ENCODE measurements at places on chromosomes 2 and 18.

DNA sequence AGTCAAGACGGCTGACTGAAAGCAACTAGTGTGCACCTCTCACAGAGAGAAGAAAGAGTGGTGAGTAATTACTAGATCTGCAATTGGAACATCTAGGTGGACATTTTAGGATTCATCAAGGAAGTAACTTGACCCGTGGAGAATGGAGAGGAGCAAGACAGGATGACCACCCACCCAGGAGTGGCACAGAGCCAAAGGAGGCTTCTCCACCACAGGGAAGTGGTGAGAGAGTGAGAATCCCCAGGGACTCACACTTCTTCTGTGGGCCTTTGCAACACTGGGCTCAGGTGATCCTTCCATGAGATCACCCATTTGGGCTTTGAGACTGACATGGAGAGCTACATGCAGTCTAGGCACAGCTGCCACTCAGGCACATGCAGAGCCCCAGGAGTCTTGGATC, 132.8 kb upstream of the GALNT5 start:
- DNase-seq: no peak

DNA sequence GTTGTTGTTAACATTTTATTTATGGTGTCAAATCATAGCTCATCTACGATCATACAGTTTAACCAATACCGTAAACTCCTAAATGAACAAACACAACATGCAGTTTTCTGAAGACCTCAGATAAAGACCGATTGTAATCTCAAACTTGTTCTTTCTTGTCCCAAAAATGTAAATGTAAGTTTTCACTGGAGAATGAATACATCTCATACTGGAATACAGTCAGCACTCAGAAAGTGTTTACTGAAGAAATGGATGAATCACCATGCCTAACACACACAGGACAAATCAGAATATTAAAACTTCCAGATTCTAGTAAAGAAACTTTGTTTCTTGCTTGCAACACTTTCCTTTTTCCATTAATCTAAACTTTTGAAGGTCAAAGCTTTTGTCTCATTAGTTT, 380.5 kb downstream of the DLGAP1 start:
- DNase-seq: no peak

DNA sequence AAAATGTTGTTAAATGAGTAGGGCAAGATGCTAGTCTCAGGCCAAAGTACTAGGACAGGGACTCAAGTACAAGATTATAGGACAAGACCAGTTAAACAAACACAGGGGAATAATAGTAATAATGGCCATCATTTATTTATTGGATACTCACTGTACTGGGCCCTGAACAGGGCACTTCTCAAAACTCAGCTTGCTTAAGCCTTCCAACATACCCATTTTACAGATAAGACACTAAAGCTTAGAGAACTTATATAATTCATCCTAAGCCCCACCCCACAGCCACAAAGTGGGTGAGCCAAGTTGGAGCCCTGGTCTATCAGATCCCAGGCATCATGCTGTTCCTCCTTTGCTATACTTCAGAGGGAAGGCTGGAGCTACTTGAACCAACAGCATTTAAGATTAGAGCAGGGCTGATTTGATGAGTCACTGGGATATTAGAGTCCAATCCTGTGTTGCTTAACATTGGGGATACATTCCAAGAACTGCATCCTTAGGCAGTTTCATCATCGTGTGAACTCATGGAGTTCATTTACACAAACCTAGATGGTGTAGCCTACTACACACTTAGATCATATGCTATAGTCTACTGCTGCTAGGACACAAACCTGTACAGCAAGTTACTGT, 153.6 kb downstream of the MTCL1 start:
- DNase-seq: no peak

GRCh38 chr2:219688560-219689445, 61.4 kb downstream of the SLC4A3 start:
- no peak for DNase-seq

DNA sequence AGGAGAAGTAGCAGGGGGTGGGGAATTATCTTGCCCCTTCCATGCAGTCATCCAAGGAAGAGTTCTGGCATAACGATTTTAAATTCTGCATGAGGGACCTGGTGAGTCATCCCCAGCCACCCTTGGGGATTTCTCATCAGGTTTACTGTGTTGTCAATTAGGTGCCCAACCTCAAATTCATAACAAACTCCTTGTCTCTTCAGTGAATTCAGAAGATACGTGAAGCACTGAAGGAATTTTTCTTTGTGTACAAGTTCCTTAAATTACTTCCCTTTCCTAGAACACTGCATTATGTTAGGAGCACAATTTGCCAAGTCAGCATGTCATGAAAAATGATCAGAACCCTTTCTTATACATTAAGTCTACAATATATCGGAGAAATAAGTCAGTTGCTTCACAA, 70.8 kb upstream of the NOSTRIN start:
- DNase-seq: no peak
